ENCODE measurements at places on chromosomes 1 and 21.

DNA sequence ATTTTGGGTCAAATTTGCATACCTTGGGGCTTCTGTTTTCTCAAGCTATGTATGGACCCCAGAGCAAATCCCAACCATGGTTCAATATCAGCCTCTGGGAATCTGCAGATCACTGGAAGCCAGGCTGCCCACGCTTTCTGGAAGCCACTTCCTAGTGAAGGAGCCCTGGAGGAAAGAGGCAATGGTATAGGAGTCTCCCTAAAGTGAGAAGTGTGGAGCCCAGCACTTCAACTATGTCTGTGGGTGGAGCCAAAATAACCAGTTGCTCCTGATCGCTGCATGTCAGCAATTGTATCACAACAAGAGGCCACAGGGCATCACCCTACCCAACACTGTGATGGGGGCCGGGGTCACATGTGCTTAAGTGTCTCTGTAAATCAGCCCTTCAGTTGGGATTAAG is 26.9 kb downstream of the ETS2 start:
- H3K27ac ChIP-seq = no peak overlapping the region
- no peak overlapping the region for H3K4me3 ChIP-seq
- DNase-seq = no peak

DNA sequence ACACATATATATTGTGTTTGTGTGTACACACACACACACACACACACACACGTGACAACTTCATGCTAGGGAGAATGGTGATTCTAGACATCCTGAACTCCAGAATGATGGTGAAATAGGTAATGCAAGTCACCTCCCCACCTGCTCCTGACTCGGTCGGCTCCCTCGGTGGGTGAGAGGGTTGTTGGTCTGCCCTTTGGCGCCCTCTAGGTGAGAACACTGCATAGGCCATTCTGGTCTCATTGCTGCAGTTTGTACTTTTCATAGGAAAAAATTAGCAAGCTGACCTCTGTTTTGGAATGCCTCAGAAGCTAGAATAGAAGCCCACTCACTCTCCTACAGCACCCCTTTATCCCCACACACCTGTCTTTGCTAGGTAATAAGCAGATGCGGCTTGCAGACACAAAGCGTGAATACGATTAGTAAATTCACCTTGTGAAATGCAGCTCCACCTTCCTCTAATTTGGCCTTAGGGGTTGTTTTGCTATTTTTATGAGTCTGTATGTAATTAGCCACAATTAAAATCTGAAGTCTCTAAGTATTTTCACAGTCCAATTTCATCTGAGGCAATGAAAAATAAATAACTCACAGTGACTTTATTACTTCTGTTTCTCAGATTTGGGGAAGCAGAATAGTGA is 130.0 kb upstream of the KCNJ15 start:
- H3K27me3 ChIP-seq = peaks cover 6% of the 10 kb centered on the region
- no peaks in the 10 kb centered on the region for H3K36me3 ChIP-seq
- H3K4me3 ChIP-seq = no peak overlapping the region
- peaks cover 2% of the 10 kb centered on the region for H3K4me1 ChIP-seq

DNA sequence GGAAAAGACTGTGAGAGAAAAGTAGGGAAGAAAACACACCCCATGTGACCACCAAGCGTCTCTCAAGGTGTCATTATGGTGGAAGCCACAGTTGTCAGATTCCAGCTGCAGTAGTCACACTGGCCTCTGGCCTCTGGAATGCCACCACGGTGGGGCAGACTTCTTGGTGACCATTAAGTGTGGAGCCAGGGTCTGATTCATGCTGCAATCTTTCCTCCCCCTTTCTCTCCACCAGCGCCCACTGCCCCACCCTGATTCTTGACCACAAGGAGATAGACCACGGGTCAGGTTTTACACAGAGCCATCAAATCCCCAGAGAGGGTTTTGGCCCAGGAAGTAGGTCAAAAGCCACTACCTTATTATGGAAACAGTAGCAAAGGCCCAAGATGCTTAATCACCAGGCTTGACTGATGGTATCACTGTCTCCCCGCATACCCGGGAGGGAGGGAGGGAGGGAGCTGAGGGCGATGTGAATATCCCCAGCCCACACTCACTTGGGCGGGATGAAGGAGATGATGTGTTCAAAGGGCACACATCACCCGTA is 52.7 kb upstream of the GRHL3 start:
- H3K27me3 ChIP-seq = peaks cover 3% of the 10 kb centered on the region
- H3K36me3 ChIP-seq = no peaks in the 10 kb centered on the region
- H3K27ac ChIP-seq = no peak overlapping the region
- H3K4me3 ChIP-seq = no peak overlapping the region

DNA sequence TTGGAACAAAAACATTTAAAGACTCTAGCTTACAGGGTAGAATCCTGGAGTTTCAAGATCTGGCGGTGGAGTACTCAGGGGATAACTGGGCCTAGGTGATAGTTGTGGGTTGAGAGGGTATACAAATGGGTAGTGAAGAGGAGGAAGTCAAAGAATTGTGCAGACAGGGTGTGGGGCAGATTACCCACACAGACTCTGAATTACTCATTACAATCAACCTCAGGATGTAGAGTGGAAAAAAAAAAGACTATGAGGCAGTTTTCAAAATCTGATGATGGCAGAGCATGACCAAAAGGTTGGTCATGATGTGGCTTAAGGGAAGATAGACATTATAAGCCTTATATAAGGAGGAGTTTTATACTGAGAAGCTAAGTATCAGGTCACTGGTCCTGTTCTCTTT is 44.1 kb upstream of the GLIS1 start:
- H3K36me3 ChIP-seq = peaks cover 40% of the 10 kb centered on the region
- no peak overlapping the region for H3K27ac ChIP-seq
- no peaks in the 10 kb centered on the region for H3K27me3 ChIP-seq
- no peak overlapping the region for H3K4me3 ChIP-seq
- DNase-seq = no peak

GRCh38 chr21:46468108-46468774 is 9.6 kb downstream of the DIP2A start:
- peak overlapping the region; percentile 18 for H3K27ac ChIP-seq
- DNase-seq = no peak
- H3K4me1 ChIP-seq = peaks cover 9% of the 10 kb centered on the region
- H3K4me3 ChIP-seq = no peak overlapping the region
- peaks cover 11% of the 10 kb centered on the region for H3K36me3 ChIP-seq

- no peak for DNase-seq
- no peaks in the 10 kb centered on the region for H3K27me3 ChIP-seq
- H3K4me3 ChIP-seq = peak overlapping the region; percentile 81
- H3K27ac ChIP-seq = peak overlapping the region; percentile 85
- peaks cover 10% of the 10 kb centered on the region for H3K36me3 ChIP-seq
- H3K4me1 ChIP-seq = peaks cover 54% of the 10 kb centered on the region
These were observed 20.5 kb downstream of the SZRD1 start for GRCh38 chr1:16387201-16388188.

DNA sequence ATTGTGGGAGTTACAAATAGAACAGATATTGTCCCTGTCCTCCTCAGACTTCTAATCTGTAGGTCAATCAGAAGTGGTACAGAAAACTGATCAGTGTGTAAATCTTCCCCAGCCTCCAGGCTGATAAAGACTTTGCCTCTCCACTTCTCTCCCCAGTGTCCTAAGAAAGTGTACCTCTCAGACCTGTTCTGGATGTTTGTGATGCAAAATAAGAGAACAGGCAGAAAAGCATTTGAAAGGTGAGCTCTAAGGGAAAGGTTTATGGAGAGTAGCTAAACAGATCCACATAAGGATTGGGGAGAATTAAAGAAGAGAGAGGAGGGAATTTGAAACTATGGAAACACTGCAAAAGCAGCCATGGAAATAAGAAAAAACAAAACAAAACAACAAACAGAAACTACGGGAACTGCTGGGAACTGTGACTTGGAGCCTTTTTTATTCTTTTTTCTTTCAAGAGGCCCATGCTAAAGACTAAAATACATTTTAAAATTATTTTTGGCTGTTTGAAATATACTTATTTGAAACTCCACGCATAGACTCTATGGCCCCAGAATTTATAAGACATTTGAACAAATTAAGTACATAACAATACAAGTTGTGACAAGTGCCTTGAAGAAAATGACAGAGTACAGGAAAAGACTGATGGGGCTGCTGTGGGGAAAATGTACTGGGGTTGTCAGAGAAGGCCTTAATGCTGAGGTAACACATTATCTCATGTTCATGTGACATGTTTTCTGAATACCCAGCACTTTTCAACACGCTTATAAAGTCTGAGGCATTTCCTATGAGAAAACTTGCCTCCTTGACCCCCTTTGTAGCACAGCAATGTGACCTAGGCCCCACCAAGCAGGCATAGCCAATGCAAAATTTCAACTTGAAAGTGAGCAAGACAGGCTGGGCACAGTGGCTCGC is 51.2 kb downstream of the TRAF5 start:
- H3K36me3 ChIP-seq = peaks cover 26% of the 10 kb centered on the region
- no peak for DNase-seq
- H3K4me3 ChIP-seq = no peak overlapping the region
- peaks cover 11% of the 10 kb centered on the region for H3K4me1 ChIP-seq

DNA sequence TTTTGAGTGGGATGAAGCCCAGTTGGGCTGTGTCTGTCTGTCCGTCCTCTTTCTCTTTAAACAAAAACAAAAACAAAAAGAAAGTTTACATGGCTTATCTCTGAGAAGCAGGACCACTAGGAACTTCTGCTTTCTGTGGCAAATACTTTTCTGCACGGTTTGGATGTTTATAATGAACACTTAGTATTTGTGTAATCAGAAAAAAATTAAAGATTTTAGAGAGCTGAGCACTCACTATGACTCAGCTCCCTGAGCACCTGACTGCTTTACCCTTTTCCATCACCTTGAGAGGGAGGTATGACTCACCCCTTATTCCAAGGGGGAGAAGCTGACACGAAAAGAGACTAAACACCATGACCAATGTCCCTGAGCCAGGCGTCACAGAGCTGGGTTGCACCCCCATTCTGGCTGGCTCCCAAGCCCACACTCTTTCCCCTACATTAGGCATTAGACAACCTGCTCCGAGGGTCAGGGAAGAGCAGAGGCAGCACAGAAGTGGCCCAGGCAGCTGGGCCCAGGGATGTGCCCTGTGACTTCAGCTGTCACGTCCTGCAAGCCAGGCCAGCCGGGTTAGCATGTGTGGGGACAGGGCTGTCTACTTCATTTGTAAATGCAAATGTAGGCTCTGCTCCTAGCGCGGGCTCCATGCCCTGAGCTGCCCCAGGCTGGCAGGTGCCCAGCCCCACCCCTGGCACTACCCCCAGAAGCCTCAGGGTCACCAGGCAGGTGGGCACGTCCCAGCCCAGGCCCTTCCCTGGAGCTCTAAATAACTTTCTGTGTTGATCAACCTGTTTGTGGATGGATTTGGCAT is 30.4 kb downstream of the RAP1GAP start:
- DNase-seq = no peak
- H3K27ac ChIP-seq = no peak overlapping the region
- H3K4me1 ChIP-seq = no peaks in the 10 kb centered on the region
- H3K27me3 ChIP-seq = peaks cover 19% of the 10 kb centered on the region
- no peaks in the 10 kb centered on the region for H3K36me3 ChIP-seq
- H3K4me3 ChIP-seq = no peak overlapping the region

DNA sequence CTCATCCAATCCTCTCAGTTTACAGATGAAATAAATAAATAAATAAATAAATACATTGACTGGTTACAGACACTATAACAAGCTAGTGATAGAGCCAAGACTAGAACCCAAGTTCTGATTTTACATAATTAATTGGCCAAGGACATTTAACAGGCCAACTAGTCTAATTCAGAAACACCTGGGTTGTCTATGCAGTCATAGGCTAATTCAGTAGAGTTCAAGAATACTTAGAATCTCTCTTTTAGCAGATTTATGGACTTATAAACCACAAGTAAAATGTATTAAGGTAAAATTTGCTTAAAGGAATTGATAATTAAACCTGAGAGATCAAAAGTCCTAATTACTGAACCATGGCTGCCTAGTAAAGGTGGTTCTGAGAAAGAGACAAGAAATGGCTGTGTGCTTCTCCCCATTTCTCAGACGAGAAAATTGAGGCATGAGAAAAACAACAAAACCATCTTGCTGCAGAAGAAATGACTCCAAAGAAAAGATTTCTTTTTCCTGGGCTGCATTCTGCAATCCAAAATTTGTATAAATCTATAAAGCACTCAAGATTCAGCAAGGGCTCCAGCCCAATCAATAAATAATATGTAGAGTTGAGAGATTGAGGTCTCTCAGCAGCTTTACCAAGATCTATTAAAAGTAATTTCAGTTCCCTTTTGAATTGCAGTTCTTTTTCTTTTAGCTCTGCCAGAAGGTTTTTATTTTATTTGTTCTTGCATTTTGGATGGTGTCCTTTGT is 98.3 kb downstream of the DUSP10 start:
- DNase-seq = no peak
- no peaks in the 10 kb centered on the region for H3K36me3 ChIP-seq
- H3K27ac ChIP-seq = no peak overlapping the region
- H3K4me3 ChIP-seq = no peak overlapping the region
- H3K27me3 ChIP-seq = no peaks in the 10 kb centered on the region

GRCh38 chr1:83762039-83762365 is 236.9 kb downstream of the TTLL7 start:
- no peak for DNase-seq
- H3K4me3 ChIP-seq = no peak overlapping the region
- peaks cover 21% of the 10 kb centered on the region for H3K4me1 ChIP-seq
- no peaks in the 10 kb centered on the region for H3K36me3 ChIP-seq

DNA sequence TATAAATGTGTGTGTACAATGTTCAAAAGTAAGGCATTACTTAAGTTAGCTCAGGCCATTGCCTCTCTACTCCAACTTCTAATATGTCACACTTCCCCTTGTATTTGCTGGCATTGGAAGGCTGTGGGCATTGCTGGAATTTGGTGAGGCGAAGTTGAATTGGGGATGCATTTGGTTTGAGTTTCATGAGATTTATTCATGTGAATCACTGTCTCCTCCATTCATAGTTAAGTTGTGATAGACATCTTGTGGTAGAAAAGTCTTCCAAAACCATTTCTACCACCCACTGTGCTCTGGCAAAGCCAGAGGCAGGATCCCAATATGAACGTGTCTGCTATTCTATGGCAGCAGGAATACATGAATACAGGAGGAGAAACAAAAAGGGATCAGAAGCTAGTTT is 397.8 kb upstream of the USP24 start:
- H3K4me1 ChIP-seq = no peaks in the 10 kb centered on the region
- peaks cover 9% of the 10 kb centered on the region for H3K27me3 ChIP-seq
- DNase-seq = no peak
- no peak overlapping the region for H3K27ac ChIP-seq

- H3K27me3 ChIP-seq = peaks cover 14% of the 10 kb centered on the region
- H3K27ac ChIP-seq = no peak overlapping the region
- DNase-seq = no peak
- H3K4me3 ChIP-seq = no peak overlapping the region
- H3K4me1 ChIP-seq = no peaks in the 10 kb centered on the region
- H3K36me3 ChIP-seq = no peaks in the 10 kb centered on the region
These were observed 66.4 kb upstream of the KLHDC7A start for GRCh38 chr1:18414321-18414720.

GRCh38 chr1:198228925-198229324 is 72.1 kb downstream of the NEK7 start:
- H3K4me1 ChIP-seq = peaks cover 10% of the 10 kb centered on the region
- no peaks in the 10 kb centered on the region for H3K27me3 ChIP-seq
- no peak overlapping the region for H3K27ac ChIP-seq
- H3K36me3 ChIP-seq = peaks cover 15% of the 10 kb centered on the region
- H3K4me3 ChIP-seq = no peak overlapping the region

All from memory B cell (primary cell).